ENCODE measurements at places on chromosomes 5 and 9.

DNA sequence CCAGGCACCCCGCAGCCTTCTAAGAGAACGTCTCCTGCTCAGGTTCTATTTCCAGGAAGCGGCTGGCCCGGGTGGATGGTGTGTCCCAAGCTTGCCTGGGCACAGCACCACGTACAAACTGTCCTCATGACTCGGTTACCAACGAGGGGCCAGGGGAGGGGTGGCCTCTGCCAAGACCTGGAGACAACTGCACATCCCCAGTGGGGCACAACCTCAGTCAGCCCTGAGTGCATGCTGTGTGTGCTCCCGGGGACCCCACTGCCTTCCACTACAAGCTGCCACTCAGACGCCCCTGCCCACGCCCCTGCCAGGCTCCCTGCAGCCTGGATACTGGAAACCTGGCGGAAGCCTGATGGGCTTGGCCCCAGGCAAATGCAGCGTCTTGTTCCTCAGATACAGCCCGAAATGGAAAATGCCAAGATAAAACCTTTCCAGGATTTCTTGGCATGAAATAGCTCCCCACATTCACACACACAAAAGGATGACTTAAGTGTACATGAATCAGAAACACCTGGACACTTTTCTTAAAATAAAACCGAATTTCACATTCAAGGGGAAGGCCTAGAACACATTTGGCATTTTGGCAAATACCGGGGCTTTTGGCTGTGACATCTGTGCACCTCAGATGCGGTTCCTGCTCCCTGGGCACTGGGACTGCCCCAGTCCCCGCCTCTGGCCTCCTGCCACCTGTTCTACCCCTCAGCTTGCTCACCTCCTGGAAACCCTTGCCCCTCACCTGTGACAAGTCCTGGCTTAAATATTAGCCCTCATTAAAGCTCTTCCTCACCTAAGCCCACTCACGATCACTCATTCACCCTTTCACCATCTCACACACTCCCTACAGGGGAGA lies 62.5 kb downstream of the COL23A1 start:
- no peak for DNase-seq

DNA sequence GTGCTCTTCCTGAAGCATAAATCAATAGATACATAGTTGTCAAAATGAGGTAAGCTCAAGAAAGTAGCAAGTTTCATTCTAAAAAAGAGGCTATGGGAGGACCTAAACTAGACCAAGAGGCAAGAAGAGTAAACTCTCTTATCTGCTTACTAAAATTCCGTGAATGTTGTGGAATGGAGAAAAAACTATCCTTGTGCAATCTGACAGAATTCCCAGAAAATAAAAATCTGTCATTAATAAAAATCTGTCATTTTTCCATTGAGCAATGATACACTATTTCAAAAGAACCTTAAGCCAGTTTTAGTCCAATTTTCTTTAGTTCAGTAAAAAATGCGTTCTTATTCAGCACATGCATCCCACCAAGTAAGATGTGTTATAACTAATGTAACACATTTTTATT lies 15.9 kb upstream of the FANCC start:
- DNase-seq: no peak

- DNase-seq: no peak
Observed at GRCh38 chr5:64874753-64875152, 106.0 kb downstream of the CWC27 start.

DNA sequence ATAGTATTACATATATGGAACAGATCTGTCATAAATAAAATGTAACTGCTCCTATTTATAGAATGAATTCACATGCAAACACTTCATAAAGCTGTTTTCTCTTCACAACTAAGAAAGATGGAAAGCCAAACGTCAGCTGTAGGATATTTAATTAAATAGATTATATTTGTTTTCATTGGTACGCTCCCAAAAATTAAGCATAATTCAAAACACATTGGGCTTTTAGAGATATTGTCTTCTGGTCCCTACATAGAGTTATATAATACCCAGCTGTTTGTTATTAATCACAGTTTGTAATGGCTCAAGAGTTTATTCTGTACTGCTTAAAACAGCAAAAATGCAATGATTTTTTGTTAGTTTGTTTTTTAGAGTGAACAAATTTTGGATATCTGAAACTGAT lies 61.2 kb downstream of the MRPS30 start:
- DNase-seq: no peak

DNA sequence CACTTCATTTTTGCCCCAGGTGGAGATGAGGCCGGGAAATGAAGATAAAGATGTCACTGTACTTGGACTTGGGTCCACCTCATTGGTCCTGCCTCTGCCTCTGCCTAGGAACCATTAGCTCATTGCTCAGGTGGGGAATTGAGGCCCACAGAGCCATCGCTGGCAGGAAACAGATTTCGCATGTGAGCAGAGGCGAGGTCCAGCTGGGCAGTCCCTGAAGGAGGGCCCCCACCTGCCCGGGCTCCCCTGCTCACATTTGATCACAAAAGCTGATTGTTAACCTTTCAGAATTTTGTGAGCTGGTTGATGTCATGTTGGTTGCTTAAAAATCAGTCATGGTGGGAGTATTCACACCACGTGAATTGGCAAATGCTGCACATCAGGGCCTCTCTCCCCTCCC lies 273.8 kb upstream of the MVB12B start:
- DNase-seq: no peak

GRCh38 chr5:32190095-32190494 lies 16.0 kb upstream of the GOLPH3 start:
- DNase-seq: no peak

DNA sequence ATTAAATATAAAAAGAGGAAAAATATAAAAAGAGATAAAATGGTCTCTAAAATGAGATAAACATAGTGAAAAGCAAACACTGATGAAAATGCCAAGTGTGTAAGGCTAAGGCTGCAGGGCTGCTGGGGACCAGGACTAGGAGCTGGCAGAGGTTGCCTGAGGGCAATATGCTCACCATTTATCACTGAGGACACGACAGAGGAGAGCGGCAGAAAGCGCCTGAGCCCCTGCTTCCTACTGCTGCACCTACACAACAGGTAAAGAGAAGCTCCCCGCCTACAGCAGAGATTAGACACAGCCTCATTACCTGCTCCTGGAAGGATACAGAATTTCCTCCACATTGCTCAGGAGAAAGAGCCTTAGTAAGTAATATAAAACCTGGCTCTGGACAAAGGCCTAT lies 70.7 kb upstream of the PPP1R2B start:
- DNase-seq: no peak

- DNase-seq: no peak
Observed at GRCh38 chr9:14346231-14346791, 32.4 kb upstream of the NFIB start.

- DNase-seq: no peak
Observed at GRCh38 chr9:128920381-128921058, at the start of gene PHYHD1. Gene PHYHD1, plus strand, starts transcription at chr9:128920982. Its CDS starts 1,342 bp downstream, at chr9:128922324.

DNA sequence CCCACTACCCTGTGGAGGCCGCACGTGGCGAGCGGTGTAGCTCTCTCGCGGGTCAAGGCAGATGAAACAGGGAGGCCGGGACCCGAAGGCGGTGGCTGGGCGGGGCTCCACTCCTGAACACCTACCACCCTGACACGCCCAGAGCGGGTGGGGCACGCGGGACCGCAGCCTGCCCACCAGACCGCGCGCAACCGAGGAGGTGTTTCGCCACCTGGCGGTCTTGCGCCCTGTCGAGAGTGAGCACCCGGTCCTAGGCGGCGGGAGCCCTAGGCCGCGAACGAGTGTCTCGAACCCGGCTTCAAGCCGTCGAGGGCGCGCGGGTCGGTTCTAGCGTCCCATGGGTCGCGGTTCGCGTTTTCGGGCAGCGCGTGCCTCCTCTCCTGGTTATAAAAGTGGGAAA lies 2.2 kb upstream of the EXOSC3 start:
- no peak for DNase-seq

DNA sequence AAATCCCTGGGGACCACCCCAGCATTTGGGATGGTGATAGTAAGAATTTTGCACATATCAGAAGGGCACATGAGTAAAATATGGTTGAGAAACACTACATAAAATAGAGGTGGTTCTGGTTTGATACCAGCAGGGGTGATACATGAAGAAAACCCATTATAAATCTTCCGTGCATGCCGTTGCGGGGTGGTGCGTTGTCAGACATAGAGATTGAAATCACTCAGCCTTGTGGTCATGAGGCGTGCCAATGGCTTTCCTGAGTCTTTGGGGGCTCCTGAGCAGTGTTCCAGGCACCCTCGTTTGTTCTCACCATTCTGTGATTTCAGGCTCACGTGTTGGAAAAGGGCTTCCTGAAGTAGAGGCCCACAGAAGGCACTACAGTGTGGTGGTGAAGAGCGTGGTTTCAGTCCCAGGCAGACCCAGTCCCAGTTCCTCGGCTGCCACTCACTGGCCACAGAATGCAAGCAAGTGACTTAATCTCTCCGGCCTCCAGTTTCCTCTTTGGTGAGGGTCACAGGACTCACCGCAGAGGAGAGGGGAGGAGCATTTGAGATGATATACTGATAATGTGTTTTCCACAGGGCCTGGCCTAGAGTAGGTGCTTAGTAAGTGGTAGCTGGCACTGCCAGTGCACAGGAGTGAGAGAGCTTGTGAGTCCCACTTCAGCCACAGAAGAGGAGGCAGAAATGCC lies 20.5 kb upstream of the GLRX start:
- DNase-seq: no peak

- DNase-seq: no peak
Observed at GRCh38 chr9:31541721-31542281, 842.6 kb upstream of the ACO1 start.

DNA sequence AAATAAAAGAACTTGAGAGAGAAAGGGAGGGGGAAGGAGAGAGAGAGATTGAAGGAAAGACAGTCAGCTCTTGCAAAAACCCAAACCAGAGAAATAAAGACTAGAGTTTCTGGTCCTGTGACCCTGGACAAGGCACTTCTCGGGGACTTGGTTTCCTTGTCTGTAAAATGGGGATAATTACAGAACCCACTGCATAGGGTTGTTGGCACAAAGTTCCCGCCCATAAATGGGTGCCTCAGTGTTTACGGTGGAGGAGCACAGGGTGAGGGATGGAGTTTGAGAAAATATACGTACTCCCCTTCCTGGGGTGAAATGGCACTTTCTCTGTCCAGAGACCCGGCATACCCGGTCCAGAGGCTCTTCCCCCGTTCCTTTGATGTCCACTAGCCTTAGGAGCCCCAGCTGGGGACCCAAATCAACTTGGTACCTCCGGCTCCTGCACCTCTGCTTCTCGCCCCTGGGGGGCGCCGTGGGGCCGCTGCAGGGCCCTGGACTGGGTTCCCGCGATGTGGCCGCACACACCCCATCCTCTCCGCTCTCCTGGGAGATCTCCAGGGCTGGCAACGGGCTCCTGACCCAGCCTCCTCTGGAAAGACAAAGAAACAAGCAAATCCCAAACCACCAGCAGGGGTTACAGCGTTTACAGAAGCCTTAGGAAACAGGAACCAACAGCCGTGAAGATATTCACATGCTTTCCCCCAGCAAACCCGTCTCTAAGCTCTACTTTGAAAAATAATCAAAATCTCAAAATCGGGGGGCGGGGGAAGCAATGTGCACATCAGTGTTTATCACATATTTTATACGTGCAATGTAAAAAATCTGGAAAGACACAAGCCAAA lies 26.3 kb downstream of the PTGES start:
- no peak for DNase-seq

DNA sequence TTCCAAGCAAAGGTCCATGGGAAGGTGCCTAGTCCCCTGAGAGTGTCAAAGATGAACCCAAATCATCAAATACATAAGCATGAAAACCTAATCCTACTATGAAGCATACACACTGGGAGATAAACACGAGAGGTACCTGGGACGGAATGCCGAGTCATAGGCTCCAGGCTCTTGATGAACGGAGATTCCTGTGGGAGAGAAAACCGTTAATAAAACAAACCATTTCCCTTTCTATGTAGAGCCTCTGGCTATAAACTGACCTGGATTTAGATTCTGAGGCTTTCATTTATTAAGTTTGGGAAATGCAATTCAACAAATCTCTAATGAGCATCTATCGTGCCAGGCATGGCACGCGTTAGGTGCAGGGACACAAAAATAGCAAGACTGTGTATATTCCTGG lies 206.4 kb upstream of the IL12B start:
- no peak for DNase-seq

GRCh38 chr9:2260417-2261306 lies 245.5 kb downstream of the SMARCA2 start:
- no peak for DNase-seq

GRCh38 chr5:126280846-126281245 lies 142.4 kb upstream of the GRAMD2B start:
- DNase-seq: no peak

- no peak for DNase-seq
Observed at GRCh38 chr9:77453825-77454647, 194.1 kb downstream of the GNA14 start.

DNA sequence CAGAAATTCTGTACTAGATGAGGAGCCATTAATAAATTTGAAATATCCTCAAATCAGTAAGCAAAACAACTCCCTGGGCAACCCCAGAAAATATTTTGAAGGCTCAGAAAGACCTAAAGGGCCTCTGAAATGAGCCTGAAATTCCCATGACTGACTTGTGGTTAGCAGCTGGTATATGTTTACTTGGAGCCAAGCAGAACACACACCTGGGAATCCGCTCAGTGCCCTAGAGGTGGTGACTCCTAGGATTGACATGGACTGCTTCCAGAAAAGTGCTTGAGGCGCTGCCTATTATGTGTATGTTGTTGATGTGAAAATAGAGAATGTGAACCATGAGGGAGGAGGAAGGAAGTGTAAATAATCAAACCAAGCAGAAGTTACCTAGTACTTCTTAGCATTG lies 14.7 kb downstream of the RFK start:
- DNase-seq: no peak

GRCh38 chr9:24765025-24765756 lies 219.5 kb upstream of the IZUMO3 start:
- no peak for DNase-seq

DNA sequence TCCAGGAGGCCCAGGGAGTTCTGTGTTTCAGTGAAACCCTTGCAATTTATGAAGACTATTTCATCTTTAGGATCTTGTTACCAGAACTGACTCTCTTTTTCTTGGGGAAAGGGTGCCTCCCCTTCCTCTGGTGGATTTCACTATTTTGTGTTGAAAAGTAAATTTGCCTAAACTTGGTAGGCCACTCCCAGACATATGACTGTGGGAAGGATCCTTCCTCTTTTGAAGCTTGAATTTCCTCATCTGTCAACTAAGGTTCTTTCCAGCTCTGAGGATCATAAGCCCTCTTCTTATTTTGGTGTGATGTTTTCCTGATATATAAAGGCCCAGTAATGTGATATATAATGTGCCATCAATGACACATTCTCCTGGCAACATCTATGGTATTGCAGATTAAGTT lies 59.1 kb upstream of the ZFAND5 start:
- no peak for DNase-seq

GRCh38 chr5:131129306-131129705 lies 35.8 kb downstream of the HINT1 start:
- DNase-seq: no peak

DNA sequence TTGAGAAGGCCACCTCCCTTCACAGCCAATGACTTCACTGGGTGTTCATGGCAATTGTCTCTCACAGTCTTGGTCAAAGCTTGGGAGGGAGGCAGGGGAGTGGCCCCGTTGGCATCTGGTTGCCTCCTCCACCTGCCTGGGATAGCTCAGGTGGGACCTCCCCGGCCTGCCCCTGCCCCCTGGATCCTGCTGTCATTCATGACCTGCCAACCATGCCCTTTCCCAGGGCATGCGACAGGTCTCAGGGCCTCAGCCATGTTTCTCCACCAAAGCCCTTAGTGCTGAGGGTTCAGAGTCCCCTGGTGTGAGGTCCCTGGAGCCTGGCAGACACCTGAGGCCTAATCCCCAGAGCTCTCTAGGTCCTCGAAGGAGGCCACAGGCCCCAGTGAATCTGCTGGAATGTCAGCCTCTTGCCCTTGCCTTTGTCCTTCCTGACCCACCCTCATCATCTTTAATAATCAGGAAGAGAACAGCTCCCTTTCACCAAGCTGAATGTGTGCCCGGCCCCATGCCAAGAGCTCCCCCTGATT lies 5.6 kb downstream of the DAB2IP start:
- DNase-seq: no peak
